Right lung (tissue), 10 donors: ENCODE measurements at places on chromosomes 4 and X.

- no peak for DNase-seq
Observed at GRCh38 chr4:120132935-120133334, 66.3 kb upstream of the MAD2L1 start.

DNA sequence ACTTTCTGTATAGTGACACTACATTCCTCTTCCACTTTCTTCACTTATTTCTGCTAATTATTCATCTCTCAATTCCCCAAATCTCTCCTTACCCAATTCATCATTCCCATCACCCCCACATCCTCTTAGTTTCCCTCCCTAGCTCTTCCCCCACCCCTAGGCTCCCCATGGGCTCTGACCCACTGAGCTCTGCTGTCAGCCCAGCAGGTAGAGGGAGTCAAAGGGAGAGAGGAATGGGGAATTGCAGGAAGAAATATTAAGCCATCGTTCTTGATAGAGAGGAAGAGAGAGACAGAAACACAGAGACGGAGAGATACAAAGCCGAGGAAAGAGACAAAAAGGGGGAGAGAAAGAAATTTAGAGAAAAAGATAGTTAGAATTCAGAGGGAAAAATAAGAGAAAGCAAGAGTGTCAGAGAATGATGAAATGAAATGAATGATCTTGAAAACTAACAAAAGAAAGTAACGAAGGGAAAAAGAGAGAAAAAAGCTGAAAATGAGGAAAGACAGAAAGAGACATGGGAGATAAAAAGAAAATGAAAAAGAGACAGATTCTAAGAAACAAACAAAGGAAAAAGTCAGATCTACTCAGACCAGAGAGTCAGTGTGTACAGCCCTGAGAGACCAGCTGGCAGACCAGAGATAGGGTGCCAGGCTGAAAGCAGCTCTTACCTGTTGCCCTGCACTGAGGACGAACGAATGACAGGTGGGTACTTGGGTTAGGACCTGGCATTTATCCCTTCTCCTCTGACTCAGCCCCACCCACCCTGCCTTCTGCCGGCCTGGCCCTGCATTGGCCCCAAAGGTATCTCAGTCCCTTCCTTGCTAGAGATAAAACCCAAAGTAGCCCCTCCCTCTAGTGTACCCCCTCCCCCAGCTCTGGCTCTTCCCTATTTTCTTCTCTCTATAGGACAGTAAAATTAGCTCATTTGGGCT, at the start of gene ALAS2:
TSS of gene ALAS2 (minus strand) at position 707 of the 935 bp plus-strand sequence. CDS start 4,977 bp downstream, outside the sequence.
- DNase-seq, result no peak

GRCh38 chr4:4387531-4388310, 819 bp downstream of the NSG1 start:
- no peak for DNase-seq

- no peak for DNase-seq
Observed at GRCh38 chr4:47210828-47211227, 179.5 kb downstream of the GABRB1 start.

- DNase-seq, result no peak
Observed at GRCh38 chrX:126164689-126165400, 1.2 kb downstream of the DCAF12L2 start.

GRCh38 chr4:158729716-158730559, 6.7 kb upstream of the PPID start:
- peak; percentile 61 for DNase-seq

GRCh38 chrX:68433981-68434299, 645 bp upstream of the OPHN1 start:
- DNase-seq, result no peak
